Activated T-helper 1 cell treated with Interleukin-2 at 50 U/mL for 16 hours (primary cell): ENCODE measurements at places on chromosomes 4 and X.

DNA sequence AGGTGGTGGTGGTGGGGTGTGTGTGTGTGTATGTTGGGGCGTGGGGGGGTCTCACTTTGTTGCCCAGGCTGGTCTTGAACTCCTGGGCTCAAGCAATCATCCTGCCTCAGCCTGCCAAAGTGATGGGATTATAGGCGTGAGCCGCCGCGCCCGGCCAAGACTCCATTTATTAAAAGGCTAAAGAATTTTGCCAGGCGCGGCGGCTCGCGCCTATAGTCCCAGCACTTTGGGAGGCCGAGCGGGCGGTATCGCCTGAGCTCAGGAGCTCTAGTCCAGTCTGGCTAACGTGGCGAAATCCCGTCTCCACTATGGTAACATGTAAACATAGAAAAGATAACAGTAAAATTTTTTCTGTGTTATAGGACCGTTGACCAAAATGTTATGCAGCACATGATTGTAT is 3.7 kb upstream of the UBA1 start:
- no peak for DNase-seq

- DNase-seq, result no peak
Measured at GRCh38 chr4:111475001-111475400, 670.3 kb upstream of the FAM241A start.

- no peak for DNase-seq
Measured at GRCh38 chr4:108611365-108611764, 9.0 kb upstream of the RPL34 start.

- DNase-seq, result no peak
Measured at GRCh38 chrX:100447655-100448397, 37.8 kb upstream of the PCDH19 start.

GRCh38 chrX:16993791-16994318 is 47.4 kb downstream of the REPS2 start:
- DNase-seq, result no peak

DNA sequence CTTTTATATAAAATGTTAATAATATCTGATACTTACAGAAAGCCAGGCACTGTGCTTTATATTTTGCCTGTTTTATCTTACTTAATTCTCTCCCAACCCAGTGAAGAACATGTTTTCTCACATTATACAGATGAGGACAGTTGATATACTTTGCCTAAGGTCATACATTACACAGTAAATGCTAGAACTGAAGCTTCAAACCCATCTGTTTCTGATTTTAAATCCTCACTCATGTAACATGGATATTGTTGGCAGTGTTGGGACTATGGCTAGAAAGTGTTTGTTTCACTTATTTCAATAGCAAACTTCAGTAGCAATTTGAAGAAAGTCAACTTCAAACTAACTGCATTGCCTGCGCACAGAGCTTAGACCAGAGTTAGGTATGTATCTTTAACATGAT is 57.4 kb downstream of the RAPGEF2 start:
- no peak for DNase-seq
